Endothelial cell (in vitro differentiated cells): ENCODE measurements at places on chromosomes 2 and 18. TPM values are rescaled to one million over a fixed set of nuclear protein-coding genes. Genes with fewer than 3 reads are reported as not detected.

GRCh38 chr2:216884347-216884746 is 24.5 kb upstream of the TNP1 start:
- peaks cover 8% of the 10 kb centered on the region for H3K27me3 ChIP-seq
- no peak overlapping the region for H3K27ac ChIP-seq
- no peaks in the 10 kb centered on the region for H3K4me1 ChIP-seq
- H3K36me3 ChIP-seq = no peaks in the 10 kb centered on the region

DNA sequence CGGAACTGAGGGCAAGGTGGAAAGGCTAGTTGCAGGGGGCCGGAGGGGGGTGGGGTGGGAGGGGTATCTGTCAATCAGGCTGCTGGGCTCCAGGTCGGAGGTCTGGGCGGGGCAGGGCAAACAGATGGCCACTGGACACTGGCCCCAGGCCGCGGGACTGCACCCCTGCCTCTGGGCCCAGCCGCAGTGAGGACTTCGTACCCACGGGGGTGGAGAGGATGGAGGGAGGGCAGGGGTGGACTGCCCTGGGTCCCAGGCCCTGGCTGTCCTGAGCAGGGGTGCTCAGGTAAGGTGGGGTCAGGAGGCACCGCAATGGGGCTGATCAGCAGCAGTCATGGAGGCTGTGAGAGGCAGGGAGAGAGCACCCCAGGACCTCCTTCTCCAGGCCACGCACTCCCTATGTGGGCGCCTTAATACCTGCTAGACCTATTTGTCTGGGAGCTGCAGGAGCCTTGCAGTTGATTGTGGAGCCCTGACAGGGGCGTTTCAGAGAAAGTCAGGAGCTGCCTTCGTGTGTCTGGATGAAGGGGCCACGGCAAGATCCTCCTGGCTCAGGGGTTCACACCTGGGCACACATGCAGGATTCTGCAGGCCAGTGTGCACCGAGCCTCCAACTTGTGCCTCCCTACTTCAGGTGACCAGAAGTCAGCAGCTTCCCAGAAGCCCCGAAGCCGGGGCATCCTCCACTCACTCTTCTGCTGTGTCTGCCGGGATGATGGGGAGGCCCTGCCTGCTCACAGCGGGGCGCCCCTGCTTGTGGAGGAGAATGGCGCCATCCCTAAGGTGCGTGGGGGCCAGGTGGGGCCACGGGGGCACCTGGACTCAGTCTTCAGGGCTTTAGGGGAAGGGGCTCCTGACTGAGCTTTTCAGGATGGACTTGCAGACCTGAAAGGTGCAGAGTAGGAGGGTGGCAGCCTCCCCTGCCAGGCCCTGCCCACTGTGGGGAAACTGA is 1.5 kb downstream of the CTDSP1 start:
- no peak overlapping the region for H3K27ac ChIP-seq
- H3K4me3 ChIP-seq = peak overlapping the region; percentile 31
- peaks cover 10% of the 10 kb centered on the region for H3K36me3 ChIP-seq
- peaks cover 24% of the 10 kb centered on the region for H3K4me1 ChIP-seq
- H3K27me3 ChIP-seq = peaks cover 13% of the 10 kb centered on the region

GRCh38 chr2:67650291-67651133 is 253.4 kb downstream of the ETAA1 start:
- H3K36me3 ChIP-seq = peaks cover 8% of the 10 kb centered on the region
- H3K27me3 ChIP-seq = no peaks in the 10 kb centered on the region
- peaks cover 20% of the 10 kb centered on the region for H3K4me1 ChIP-seq
- H3K4me3 ChIP-seq = no peak overlapping the region
- peak; percentile 68 for DNase-seq

- no peak overlapping the region for H3K4me3 ChIP-seq
- peaks cover 58% of the 10 kb centered on the region for H3K4me1 ChIP-seq
- DNase-seq = no peak
- H3K36me3 ChIP-seq = no peaks in the 10 kb centered on the region
- H3K27ac ChIP-seq = peak overlapping the region; percentile 53
- H3K27me3 ChIP-seq = peaks cover 2% of the 10 kb centered on the region
Observed at GRCh38 chr2:108623616-108624015, 89.3 kb downstream of the LIMS1 start.

PROM2 gene
- 0.62 TPM for total RNA-seq

- no peak overlapping the region for H3K4me3 ChIP-seq
- no peak for DNase-seq
- peaks cover 3% of the 10 kb centered on the region for H3K27me3 ChIP-seq
- H3K36me3 ChIP-seq = no peaks in the 10 kb centered on the region
Observed at GRCh38 chr2:127636248-127637235, 9.4 kb upstream of the GPR17 start.

GRCh38 chr2:240460253-240460711 is 24.8 kb downstream of the GPC1 start:
- no peak overlapping the region for H3K4me3 ChIP-seq
- DNase-seq = no peak
- no peaks in the 10 kb centered on the region for H3K36me3 ChIP-seq
- peaks cover 12% of the 10 kb centered on the region for H3K27me3 ChIP-seq

LYPD6 gene
- total RNA-seq = 3.5 TPM

DNA sequence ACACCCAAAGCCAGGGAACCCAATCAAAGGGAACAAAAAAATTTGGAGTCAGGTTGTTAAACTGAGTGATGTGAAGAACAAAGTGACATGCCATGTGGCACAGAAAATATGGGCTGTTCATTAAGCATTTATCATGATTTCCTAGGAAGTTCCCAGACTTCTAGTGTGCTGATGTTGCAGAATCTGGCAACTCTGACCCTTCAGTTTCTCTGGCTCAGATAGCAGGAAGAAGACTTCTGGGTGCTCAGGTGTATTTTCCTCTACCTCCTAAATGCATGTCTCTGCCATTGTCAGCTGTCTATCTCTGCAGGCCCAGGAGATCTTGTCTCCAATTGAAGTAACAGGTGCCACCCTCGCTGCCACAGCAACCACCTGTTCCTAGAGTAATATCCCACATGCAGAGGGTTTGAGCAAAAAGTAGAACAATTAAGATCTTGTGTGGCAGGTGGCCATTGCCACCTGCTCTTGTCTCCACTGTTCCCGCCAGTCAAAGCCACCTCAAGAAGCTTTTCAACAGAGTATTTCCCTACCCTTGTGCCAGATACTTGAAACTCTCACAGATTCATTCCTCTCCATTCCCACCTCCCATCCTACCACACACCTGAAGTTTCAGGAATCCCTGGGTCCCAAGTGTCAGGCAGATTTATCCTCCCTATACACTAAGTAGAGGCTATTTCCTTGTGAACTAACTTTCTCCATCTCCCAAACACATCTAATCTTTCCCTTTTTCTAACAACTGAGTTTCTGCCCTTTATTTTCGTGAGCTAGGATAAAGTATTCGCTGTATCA is 533.7 kb upstream of the CHAC2 start:
- H3K27me3 ChIP-seq = no peaks in the 10 kb centered on the region
- no peaks in the 10 kb centered on the region for H3K36me3 ChIP-seq

TPGS2 gene
- 138 TPM for total RNA-seq

GRCh38 chr2:209334188-209335017 is 89.4 kb upstream of the MAP2 start:
- H3K27ac ChIP-seq = no peak overlapping the region
- H3K36me3 ChIP-seq = no peaks in the 10 kb centered on the region
- no peaks in the 10 kb centered on the region for H3K4me1 ChIP-seq
- DNase-seq = peak; percentile 58

DNA sequence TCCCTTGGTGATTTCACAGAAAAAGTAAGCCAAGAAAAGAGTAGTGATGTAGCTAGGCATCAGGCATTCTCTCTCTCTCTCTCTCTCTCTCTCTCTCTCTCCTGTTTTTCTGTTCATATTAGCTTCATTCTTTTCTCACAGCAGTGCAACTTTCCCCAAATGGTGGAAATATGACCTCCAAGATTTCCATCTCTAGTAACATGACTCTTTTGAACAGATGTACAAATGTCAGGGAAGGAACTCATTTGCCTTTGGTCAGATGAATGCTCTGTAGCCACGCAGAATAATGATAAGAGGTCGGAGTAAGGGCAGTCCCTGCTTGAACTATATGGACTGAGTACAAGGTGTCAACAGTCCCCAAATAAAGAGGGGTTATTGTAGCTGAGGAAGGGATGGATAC is 316.2 kb downstream of the GALNT13 start:
- H3K36me3 ChIP-seq = no peaks in the 10 kb centered on the region
- no peak for DNase-seq
- H3K4me3 ChIP-seq = no peak overlapping the region
- H3K27me3 ChIP-seq = peaks cover 2% of the 10 kb centered on the region

- no peak for DNase-seq
- H3K27me3 ChIP-seq = no peaks in the 10 kb centered on the region
- peaks cover 5% of the 10 kb centered on the region for H3K4me1 ChIP-seq
- H3K36me3 ChIP-seq = no peaks in the 10 kb centered on the region
- H3K4me3 ChIP-seq = no peak overlapping the region
Observed at GRCh38 chr2:199430214-199430613, 27.5 kb downstream of the SATB2 start.

POU3F3 gene
- total RNA-seq = not detected

DNA sequence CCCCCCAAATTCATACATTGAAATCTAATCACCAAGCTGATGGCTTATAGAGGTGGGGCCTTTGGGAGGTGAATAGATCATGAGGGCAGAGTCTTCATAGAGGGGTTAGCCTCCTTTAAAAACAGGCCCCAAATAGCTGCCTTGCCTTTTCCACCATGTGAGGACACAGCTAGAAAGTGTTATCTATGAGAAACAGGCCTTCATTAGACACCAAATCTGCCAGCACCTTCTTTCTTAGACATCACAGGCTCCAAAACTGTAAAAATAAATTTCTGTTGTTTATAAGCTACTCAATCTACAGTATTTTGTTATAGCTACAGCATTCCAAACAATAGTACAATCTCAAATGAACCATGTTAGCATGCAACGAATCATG is 459.3 kb upstream of the GCFC2 start:
- no peaks in the 10 kb centered on the region for H3K36me3 ChIP-seq
- no peaks in the 10 kb centered on the region for H3K4me1 ChIP-seq
- DNase-seq = no peak
- no peak overlapping the region for H3K27ac ChIP-seq

DNA sequence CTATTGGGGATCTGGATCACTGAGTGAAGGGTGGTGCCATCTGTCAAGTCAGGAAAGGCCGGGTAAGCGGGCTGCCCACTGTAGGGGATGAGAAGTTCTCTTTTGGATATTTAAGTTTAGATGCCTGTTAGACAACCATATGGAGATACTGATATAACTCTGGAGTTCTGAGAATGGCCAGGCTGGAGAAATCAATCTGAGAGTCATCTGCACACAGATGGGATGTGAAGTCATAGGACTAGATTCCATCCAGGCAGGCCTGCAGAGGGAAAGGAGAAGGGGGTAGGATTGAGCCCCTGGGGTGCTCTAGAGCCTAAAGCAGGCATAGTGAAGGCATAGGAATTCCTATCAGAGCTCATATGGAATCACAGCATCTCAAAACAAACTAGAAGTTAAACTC is 30.1 kb downstream of the SPRED2 start:
- H3K27ac ChIP-seq = no peak overlapping the region
- no peaks in the 10 kb centered on the region for H3K36me3 ChIP-seq
- H3K4me1 ChIP-seq = peaks cover 20% of the 10 kb centered on the region
- H3K4me3 ChIP-seq = no peak overlapping the region

- no peak overlapping the region for H3K4me3 ChIP-seq
- H3K27me3 ChIP-seq = no peaks in the 10 kb centered on the region
- H3K36me3 ChIP-seq = no peaks in the 10 kb centered on the region
- peaks cover 7% of the 10 kb centered on the region for H3K4me1 ChIP-seq
- no peak overlapping the region for H3K27ac ChIP-seq
Observed at GRCh38 chr2:189111063-189111715, 68.4 kb downstream of the COL5A2 start.

GRCh38 chr2:18647731-18648130 is 58.4 kb upstream of the NT5C1B start:
- no peaks in the 10 kb centered on the region for H3K36me3 ChIP-seq
- H3K4me3 ChIP-seq = no peak overlapping the region
- no peak overlapping the region for H3K27ac ChIP-seq

GRCh38 chr2:59074071-59074470 is 832.9 kb upstream of the FANCL start:
- peaks cover 1% of the 10 kb centered on the region for H3K27me3 ChIP-seq
- H3K27ac ChIP-seq = no peak overlapping the region
- H3K4me1 ChIP-seq = no peaks in the 10 kb centered on the region
- no peak overlapping the region for H3K4me3 ChIP-seq
- no peak for DNase-seq

CHRND gene
- total RNA-seq = not detected

DNA sequence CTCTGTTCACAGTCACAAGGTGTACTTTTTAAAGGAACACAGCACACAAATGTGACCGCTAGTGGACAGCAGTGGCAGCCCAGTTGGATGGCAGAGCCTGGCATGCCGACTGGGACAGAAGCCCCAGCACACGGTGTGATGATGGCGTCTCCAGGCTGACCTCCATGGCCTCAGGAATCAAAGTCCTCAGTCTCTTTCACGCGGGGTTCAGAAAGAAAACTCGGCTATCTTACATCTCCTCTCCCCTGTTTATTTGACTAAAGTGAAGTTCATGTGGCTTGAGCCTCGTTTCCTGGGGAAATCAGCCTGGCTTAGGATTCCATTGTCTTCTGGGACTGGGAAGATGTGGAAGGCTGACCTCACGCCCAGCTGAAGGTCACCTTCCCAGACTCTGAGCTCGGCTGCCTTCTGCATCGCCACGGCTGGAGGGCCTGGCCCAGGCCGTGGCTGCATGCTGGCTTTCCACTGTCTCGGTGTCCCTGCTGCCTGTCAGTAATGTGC is 56.1 kb downstream of the ASAP2 start:
- no peak for DNase-seq
- H3K4me1 ChIP-seq = peaks cover 59% of the 10 kb centered on the region
- H3K4me3 ChIP-seq = peak overlapping the region; percentile 45
- peaks cover 6% of the 10 kb centered on the region for H3K27me3 ChIP-seq

MTCL1 gene
- total RNA-seq = 3.8 TPM

- peaks cover 25% of the 10 kb centered on the region for H3K4me1 ChIP-seq
- peak overlapping the region; percentile 59 for H3K27ac ChIP-seq
- DNase-seq = no peak
- peak overlapping the region; percentile 10 for H3K4me3 ChIP-seq
Observed at GRCh38 chr2:206212673-206213513, 53.2 kb downstream of the EEF1B2 start.

- peaks cover 35% of the 10 kb centered on the region for H3K4me1 ChIP-seq
- peaks cover 36% of the 10 kb centered on the region for H3K27me3 ChIP-seq
- H3K27ac ChIP-seq = no peak overlapping the region
- peaks cover 19% of the 10 kb centered on the region for H3K36me3 ChIP-seq
- H3K4me3 ChIP-seq = no peak overlapping the region
Observed at GRCh38 chr2:42789751-42790150, 2.6 kb downstream of the HAAO start.

DNA sequence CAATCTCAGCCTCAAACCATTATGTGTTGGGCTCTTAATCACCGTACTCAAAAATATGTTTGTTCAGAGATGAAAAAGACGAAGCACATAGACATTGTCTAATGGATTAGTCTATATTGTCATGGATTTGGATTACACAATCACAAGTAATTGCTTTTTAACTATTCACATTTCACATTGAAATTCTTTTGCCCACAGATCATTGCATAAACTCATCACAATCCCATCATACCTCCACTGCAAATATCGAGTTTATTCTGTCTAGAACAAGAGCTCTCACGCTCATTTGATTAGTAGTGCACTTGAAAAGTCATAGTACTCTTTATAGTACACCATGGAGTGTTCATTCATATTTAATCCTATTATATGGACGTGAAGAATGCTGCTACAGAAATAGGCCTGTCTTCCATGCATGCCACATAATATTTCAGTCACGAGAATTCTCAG is 97.9 kb upstream of the SOX11 start:
- H3K4me1 ChIP-seq = peaks cover 9% of the 10 kb centered on the region
- peaks cover 2% of the 10 kb centered on the region for H3K27me3 ChIP-seq
- H3K27ac ChIP-seq = no peak overlapping the region
- DNase-seq = no peak

SCYGR4 gene
- total RNA-seq = not detected

- H3K27me3 ChIP-seq = peaks cover 15% of the 10 kb centered on the region
- H3K27ac ChIP-seq = no peak within 1 kb of the TSS
- no peaks in the 10 kb centered on the region for H3K36me3 ChIP-seq
- no peaks in the 10 kb centered on the region for H3K4me1 ChIP-seq
- DNase-seq = peak; percentile 57
- peak within 1 kb of the TSS; percentile 84 for H3K4me3 ChIP-seq
Observed at GRCh38 chr18:5895299-5895875, at the start of gene TMEM200C. Gene TMEM200C (minus strand): TSS chr18:5895522. CDS start chr18:5892063, 3,459 bp downstream.
